ENCODE measurements at places on chromosomes 5 and 9. TPM values are rescaled to one million over a fixed set of nuclear protein-coding genes. Genes with fewer than 3 reads are reported as not detected.

The DIPK1B gene
- 2.2 TPM for total RNA-seq

The CDX1 gene
- total RNA-seq = 0.17 TPM

The OMD gene
- 0.33 TPM for total RNA-seq

The BTNL9 gene
- not detected for total RNA-seq

The SH2D3C gene
- total RNA-seq = not detected

The AP3B1 gene
- 55.6 TPM for total RNA-seq

The SPATA6L gene
- 0.15 TPM for total RNA-seq

The ANAPC2 gene
- 28.0 TPM for total RNA-seq

The SPTAN1 gene
- 381 TPM for total RNA-seq

The ANKRD34B gene
- not detected for total RNA-seq

The IL5 gene
- total RNA-seq = not detected

The NEK6 gene
- total RNA-seq = 46.7 TPM
